Stimulated activated CD4-positive, alpha-beta T cell treated with anti-CD3 and anti-CD28 coated beads, Interleukin-4, amount 100 ng/mL, for 4 hours (primary cell): ENCODE measurements at places on chromosomes 13 and 19.
A peak's percentile ranks its signal among the peaks of the same experiment; 100 is the strongest.

- DNase-seq = no peak
Observed at GRCh38 chr13:32142956-32143375, 111.4 kb downstream of the FRY start.

DNA sequence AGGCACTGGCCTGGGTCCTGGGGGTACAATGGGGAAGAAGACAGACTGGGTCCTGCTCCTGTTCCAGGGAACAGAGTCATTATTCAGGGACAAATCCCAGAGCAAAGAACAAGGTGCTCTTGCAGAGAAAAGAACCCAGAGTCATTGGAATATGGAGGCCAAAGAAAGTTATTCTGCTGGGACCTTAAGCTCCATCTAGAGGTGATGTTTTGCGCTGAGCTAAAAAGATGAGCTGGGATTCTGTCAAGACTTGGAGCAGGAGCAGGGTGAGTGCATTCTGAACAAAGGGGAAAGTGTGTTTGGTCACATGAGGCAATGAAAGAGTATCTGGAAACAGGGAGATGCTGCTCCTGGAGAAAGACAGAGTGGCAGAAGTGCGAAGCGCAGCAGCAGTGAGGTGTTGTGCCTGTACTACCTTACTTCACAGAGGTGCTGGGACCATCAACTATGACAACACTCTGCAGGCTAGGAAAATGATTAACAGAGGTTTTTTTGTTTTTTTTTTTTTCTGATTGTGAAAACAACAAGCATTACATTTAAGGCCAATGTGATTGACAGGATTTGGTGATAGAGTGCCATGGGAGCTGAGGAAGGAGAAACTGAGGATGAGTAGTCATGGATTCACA lies 95.3 kb upstream of the TNFSF11 start:
- no peak for DNase-seq

- DNase-seq = no peak
Observed at GRCh38 chr19:16233081-16233776, 35.5 kb downstream of the AP1M1 start.

GRCh38 chr19:33530842-33531241 lies 9.3 kb upstream of the PEPD start:
- no peak for DNase-seq

- DNase-seq = no peak
Observed at GRCh38 chr13:66312312-66313087, 917.6 kb downstream of the PCDH9 start.

DNA sequence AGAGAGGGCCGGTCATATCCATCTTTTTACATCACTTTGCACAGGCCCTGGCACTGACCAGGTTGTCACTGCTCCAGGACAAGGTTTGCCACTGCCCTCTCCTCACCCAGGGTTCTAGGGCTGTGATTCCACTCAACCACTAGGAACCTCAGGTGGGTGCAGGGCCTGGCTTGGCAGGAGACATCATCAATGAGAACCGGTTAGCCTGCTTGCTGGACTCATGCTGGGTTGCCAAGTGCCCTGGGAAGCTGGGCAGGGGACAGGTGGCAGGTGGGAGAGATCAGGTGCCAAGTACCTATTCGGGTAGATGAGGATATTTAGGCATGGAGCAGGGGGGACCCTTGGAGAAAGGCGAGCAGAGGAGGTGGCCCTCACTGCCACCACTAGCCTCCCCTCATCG lies 4.2 kb upstream of the CERS4 start:
- DNase-seq = no peak

DNA sequence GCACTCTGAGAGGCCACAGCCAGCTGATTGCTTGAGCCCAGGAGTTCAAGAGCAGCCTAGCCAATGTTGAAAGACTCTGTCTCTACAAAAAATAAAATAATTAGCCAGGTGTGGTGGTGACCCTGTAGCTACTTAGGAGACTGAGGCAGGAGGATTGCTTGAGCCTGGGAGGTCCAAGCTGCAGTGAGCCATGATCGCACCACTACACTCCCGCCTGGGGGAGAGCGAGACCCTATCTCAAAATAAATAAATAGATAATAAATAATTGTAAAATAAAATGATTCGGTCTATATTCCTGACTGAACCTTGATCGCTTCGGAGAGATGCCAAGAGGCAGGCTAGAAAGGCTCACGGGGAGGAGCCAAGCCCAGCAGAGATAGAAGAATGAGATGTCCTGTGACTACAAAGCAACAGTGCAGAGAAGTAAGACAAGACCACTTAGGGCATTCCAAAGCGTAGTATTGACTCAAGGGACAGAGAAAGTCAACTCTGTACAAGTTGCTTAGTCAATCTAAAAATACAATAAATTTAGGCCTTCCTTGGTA lies 12.8 kb downstream of the SHISA2 start:
- no peak for DNase-seq

DNA sequence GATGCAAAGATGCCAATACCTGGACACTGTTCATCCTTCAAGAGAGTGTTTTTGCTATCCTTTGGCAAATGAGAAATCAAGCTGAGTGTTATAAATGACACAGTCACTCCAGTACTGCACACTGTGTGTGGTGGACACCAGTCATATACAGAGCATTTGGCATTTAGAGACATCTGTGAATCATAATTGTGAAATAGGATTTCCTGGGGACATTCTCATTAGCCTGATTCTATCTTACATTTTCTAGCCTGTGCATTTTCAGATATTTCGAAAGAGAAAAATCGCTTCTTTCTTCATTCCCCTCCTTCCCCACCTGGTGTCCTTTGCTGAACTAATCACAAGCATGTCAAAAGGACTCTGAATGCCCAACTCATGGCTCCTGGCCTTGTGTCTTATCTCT lies 781.0 kb upstream of the ARGLU1 start:
- no peak for DNase-seq

- no peak for DNase-seq
Observed at GRCh38 chr13:77653301-77653700, 44.2 kb upstream of the SLAIN1 start.

DNA sequence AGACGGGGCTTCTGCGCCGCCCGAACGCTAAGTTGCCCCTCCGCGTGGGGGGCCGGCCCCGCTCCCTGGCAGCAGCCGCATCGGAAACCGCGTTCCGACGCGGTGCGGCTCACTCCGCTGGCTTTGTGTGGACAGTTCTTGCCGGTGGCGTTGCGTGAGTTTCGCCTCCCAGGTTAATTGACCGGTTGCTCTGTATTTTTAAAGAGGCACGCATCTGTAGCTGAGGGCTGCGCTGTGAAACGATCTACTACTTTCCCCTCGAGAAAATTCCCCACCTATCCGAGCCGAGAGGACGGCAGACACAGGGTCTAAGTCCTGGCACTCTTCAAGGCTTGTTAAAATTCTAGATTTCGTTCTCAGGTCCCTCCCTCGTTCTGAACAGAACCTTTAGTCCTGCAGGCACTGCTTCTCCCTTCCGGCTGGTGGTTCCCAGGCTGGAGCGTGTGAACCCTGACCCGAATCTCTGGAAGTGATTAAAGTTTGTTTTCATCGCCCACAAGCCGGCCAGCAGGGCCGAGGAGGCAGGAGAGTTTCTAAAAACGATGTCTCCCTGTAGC lies 933 bp downstream of the ARHGEF7 start:
- no peak for DNase-seq

- no peak for DNase-seq
Observed at GRCh38 chr13:110027470-110028240, 241.3 kb upstream of the IRS2 start.

DNA sequence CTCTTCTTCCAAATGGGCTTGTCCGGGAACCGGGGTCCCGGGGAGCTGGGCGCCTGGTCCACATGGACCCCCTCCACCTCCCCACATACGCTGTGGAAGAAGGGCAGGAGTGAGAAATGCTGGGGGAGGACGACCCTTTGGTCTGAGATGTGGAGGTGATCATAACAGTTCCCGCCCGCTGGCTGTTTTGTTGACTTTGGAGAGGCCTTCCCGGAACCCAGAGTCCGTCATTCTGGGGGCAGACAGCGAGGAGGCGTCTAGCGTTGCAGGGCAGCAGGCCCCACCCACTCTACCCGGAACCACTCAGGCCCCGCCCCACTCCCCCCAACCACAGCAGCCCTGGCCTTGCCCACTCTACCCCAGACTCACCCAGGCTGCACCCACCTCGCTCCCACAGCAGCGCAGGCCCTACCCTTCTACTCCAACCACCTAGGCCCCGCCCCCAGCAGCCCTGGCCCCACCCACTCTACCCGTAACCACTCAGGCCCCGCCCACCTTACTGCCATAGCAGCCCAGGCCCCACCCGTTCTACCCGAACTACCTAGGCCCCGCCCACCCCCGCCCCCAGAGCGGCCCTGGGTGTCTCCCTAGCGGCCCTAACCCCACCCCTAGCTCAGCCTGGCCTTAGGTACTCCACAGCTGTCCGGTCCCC lies 7.1 kb downstream of the GPR108 start:
- peak; percentile 35 for DNase-seq

GRCh38 chr13:24261566-24261965 lies 47.8 kb upstream of the C1QTNF9 start:
- DNase-seq = peak; percentile 31

- DNase-seq = no peak
Observed at GRCh38 chr13:37091835-37092234, 13.6 kb downstream of the CSNK1A1L start.

- DNase-seq = no peak
Observed at GRCh38 chr13:31334994-31335557, 135.3 kb downstream of the B3GLCT start.

DNA sequence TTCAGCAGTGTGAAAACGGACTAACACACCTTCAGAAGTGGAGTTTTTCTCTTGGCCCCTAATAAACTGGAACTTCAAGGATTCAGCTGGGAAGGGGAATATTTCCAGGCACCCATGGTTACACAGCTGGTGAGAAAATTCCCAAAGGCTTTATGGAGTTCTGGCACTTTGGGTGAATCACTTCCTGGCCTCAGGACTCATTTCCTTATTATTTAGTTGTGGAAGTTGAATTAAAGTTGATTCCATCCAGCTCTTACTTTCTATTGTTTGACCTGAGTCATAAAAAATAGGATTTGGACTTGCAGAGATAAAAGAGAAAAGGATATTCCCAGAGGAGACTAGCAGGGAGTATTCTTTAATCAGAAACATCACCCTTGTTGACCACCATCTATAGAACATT lies 882.1 kb downstream of the UQCRFS1 start:
- no peak for DNase-seq

GRCh38 chr13:42753697-42754096 lies 27.7 kb upstream of the FAM216B start:
- DNase-seq = no peak

- no peak for DNase-seq
Observed at GRCh38 chr19:18814063-18814462, 17.7 kb upstream of the UPF1 start.

GRCh38 chr19:40613690-40614621 lies 12.8 kb downstream of the LTBP4 start:
- DNase-seq = peak; percentile 93

DNA sequence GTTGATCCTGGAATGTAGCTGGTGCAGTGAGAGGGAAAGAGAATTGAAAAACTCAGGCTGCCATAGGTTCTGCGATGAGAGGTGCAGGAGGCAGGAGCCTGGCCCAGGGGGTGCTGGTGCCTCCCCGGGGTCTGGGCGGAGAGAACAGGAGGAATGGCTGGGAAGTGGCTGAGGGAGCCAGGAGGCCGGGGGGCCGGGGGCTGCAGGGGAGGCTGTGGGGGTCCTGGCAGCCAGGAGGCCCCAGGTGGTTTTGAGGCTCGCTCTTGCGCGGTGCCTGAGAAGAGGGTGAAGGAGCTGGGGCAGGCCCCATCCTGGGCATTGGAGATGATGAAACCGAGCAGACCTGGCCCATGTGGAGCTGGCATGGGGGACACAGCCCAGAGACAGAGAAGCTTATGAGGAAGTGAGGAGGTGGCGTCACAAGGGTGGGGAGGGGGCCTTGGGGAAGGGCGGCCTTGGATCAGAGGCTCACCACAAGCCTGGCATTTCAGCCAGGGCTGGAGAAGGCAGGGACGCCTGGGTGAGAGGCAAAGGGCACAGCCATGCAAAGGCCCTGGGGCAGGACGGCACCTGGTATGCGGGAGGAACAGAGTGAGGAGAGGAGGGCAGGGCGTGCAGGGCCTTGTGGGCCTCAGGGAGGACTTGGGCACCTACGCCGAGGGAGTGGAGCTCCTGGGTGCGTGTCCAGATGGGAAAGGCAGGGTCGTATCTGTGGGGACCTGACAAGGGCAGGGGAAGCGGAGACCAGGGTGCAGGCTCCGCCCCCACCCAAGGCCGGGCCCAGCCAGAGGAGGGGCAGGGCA lies 1.3 kb upstream of the TEKTIP1 start:
- no peak for DNase-seq

DNA sequence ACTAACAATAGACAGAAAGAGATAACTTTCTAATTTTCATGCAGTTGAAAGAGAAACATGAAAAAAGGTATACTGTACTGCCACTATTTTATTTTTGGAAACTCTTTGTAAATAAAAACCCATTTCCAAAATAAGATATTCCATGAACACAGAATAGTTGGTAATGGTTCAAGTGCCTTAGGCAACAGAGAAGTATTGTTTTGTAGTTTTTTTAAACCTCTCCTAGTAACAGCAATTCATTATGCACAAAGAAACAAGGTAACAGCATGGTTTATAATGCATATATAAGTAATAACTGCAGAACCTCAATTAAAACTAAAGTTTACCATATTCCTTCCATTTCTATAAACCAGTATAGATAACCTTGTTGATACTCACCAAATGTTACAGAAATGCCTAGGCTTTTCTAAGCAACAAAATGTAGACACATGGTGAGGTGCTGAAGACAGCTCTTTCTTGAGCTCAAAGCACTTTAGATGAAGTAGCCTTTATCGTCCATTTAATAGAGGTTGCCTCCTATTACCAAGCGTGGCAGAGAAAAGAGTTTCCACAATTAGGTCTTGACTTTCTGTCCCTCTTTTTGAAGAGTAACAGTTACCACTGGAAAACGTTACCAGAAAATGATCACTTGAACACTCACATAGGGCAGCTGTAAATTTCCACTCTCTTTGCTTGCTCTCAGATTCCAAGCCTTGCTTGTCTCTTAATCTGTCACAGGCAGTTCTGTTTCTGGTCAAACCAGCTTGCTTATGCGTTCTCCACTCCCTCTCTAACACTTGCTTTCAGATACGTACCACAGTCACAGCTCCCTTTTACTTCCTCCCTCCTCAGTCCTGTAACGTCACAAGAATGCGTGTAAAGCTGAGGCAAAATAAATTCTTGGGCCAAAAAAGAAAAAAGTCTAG lies 42.9 kb downstream of the CAB39L start:
- no peak for DNase-seq

- DNase-seq = no peak
Observed at GRCh38 chr19:55820037-55820436, 11.8 kb downstream of the NLRP11 start.

DNA sequence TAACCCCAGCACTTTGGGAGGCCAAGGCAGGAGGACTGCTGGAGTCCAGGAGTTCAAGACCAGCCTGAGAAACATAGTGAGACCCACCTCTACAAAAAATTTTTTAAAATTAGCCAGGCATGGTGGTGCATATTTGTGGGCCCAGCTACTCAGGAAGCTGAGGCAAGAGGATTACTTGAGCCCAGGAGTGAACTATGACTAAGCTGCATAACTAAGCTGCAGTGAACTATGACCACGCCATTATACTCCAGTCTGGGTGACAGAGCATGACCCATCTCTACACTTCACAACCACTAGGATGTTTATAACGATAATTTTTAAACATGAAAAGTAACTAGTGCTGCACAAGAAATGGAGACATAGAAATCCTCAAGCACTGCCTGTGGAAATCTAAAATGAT lies 352.7 kb upstream of the SGCG start:
- no peak for DNase-seq
